Stimulated activated CD4-positive, alpha-beta T cell treated with anti-CD3 and anti-CD28 coated beads, Interleukin-4, amount 100 ng/mL, for 24 hours (primary cell): ENCODE measurements at places on chromosomes 1 and 21.

GRCh38 chr1:31571340-31572295, 4.7 kb upstream of the TINAGL1 start:
- no peak for DNase-seq

DNA sequence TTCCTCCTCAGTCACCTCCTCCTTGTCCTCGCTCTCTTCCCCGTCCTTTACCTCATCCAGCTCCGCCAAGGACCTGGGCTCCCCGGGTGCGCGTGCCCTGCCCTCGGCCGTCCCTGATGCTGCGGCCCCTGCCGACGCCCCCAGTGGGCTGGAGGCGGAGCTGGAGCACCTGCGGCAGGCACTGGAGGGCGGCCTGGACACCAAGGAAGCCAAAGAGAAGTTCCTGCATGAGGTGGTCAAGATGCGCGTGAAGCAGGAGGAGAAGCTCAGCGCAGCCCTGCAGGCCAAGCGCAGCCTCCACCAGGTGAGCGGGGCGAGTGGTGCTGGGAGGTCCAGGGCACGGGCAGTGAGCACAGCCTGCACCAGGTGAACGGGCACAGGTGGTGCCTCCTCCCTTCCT, 76.2 kb downstream of the SKI start:
- DNase-seq, result no peak

- DNase-seq, result no peak
These were observed 87.2 kb upstream of the CHODL start for GRCh38 chr21:18157406-18157805.

- DNase-seq, result no peak
These were observed 657 bp upstream of the HDAC1 start for GRCh38 chr1:32291145-32291707.
